ENCODE measurements at places on chromosomes 11 and 22.

GRCh38 chr11:60867871-60868681, 734 bp downstream of the ZP1 start:
- no peak for DNase-seq

- no peak for DNase-seq
Measured at GRCh38 chr22:44497218-44497904, 672 bp downstream of the RTL6 start.

- no peak for DNase-seq
Measured at GRCh38 chr22:20439556-20439927, 1.9 kb upstream of the SCARF2 start.

DNA sequence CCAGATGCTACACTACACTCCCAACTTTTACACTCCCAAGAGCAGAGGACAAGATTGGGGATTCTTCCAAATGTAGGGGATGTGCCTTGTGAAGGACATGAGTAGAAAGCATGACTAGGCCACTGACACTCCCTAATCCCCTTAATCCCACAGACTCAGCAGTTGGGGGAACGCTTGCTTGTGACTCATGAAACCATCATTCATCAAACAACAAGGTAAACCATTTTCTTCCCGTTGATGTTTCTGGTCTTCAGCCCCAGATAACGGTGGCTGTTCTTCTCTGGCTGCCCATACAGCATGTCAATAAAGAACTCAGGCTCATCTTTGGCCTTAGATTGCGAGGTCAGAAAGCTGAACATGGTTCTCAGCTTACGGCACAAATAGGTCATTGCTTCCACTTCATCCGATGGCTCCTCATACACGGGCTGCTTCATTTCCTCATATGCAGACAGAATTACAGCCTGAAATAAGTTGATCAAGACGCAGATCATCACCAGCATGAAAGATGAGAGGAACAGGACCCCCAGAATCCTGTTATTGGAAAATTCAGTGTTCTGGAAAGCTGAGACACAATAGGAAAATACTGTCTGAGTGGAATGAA, 6.4 kb upstream of the CDPF1 start:
- no peak for DNase-seq

- DNase-seq, result no peak
Measured at GRCh38 chr11:100759106-100759505, 72.0 kb downstream of the ARHGAP42 start.

GRCh38 chr11:8206251-8207079, 37.6 kb upstream of the RIC3 start:
- no peak for DNase-seq

Data from GM20000 (cell line).